Lung microvascular endothelial cell (primary cell): ENCODE measurements at places on chromosomes 5 and 9. TPM values are rescaled to one million over a fixed set of nuclear protein-coding genes. Genes with fewer than 3 reads are reported as not detected.

- no peak for DNase-seq
Observed at GRCh38 chr5:89302102-89302891, 419.3 kb upstream of the MEF2C start.

DNA sequence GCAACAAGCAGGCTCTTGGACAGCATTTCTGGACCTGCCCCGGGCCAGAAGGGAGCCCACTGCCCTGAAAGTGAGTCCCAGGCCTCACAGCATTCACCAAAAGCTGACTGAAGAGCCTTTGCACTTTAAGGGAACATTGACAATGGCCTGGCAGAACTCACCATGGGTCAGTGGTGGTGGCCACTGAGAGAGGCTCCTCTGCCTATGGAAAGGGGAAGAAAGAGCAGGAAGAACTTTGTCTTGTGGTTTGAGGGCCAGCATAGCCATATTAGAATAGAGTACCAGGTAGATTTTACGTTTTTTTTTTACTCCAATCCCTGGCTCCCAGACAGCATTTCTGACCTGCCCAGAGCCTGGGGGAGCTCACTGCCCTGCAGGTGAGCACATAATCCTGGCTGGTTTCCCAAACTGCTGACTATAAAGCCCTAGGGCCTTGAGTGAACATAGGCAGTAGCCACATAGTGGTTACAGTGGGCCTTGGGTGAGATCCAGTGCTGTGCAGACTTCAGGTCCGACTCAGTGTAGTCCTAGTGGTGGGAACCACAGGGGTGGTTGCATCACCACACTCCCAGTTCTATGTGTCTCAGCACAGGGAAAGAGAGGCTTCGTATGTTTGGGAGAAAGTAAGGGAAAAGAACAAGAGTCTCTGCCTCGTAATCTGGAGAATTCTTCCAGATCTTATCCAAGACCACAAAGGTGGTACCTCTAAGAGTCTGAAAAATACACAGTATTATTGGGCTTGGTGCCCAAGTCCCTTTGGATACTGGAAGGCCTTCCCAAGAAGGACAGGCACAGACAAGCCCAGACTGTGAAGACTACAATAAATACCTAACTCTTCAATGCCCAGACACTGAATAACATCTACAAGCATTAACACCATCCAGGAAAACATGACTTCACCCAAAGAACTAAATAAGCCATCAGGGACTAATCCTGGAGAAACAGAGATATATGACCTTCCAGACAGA is 89.5 kb downstream of the TSSK1B start:
- DNase-seq: no peak

DNA sequence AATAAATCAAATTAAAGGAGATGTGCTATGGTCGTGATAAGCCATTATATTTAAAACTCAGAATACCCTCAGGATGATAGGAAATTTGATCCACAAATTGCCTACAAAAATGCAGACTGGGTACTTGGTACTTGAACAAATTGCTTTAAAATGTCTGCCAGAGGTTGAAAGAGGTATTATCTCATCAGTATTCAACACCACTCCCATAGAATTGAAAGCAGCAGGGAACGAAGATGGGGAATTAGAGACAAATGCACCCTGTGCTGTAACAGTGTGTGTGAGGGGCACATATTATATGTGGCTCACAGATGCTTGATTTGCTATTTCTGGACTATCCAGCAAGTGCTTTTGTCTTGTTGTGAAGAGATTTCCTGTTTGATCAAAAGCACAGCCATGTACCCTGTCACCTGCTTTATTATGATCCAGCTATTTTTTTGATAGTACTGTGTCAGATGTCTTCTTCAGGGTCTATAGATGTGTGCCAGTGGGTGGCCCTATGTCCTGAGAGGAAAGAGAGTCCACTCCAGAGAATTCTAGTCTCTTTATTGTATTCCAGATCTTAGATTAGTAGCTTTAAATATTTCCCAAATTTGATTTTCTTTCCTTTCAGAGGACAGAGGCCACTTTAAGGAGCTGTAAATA is 120.1 kb downstream of the XRCC4 start:
- DNase-seq: no peak

- DNase-seq: peak; percentile 71
Observed at GRCh38 chr9:133125941-133126696, 5.1 kb upstream of the RALGDS start.

DNA sequence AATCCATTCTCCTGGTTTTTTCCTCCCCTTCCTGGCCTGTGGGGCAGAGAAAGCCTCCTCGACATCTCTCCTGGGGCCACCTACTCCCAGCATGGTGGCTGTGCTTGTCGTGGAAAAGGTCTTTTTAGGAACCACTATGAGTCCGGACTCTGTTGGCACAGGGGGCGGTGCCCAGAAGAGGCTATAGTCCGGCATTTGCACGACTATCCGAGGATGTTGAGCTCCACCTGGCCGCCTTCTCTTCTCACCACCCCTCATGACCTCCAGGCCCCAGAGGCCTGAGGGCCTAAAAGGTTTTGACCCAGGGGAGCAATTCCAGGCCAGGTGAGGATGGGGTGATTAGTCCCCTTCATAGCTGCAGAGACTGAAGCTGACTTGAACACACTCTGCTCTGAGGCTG is 14.1 kb downstream of the CSF2 start:
- no peak for DNase-seq

Gene SLC36A2
- total RNA-seq: not detected in 2 replicates

Gene PCDHB9
- total RNA-seq: 0.22 and 0.40 TPM in 2 replicates

Gene SSNA1
- total RNA-seq: 85.4 and 97.4 TPM in 2 replicates

DNA sequence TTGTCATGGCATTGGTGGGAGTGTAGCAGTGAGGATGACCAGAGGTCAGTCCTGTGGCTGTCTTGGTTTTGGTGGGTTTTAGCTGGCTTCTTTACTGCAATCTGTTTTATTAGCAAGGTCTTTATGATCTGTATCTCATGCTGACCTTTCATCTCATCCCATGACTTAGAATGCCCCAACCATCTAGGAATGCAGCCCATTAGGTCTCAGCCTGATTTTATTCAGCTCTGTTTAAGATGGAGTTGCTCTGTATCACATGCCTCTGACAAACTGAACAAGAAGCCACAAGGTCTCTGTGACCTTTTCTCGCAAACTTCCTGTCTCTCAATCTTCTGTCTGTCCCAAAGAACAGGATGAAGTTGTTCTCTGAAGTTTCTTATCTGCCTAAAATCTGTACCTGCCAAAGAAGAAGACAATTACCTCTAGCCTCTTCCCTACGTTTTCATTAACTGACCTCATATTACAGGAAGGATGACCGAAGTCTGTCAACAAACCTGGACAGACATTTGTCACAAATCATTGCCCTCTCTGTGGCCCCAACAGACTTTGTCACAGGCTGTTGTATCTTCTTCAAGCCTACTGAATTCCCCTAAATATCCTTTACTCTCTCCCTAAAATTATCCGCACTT is 284.2 kb upstream of the SEMA6A start:
- no peak for DNase-seq

Gene WASHC1
- total RNA-seq: 4.4 and 4.8 TPM in 2 replicates
